Pulmonary artery endothelial cell (primary cell): ENCODE measurements at places on chromosomes 6 and 20.

DNA sequence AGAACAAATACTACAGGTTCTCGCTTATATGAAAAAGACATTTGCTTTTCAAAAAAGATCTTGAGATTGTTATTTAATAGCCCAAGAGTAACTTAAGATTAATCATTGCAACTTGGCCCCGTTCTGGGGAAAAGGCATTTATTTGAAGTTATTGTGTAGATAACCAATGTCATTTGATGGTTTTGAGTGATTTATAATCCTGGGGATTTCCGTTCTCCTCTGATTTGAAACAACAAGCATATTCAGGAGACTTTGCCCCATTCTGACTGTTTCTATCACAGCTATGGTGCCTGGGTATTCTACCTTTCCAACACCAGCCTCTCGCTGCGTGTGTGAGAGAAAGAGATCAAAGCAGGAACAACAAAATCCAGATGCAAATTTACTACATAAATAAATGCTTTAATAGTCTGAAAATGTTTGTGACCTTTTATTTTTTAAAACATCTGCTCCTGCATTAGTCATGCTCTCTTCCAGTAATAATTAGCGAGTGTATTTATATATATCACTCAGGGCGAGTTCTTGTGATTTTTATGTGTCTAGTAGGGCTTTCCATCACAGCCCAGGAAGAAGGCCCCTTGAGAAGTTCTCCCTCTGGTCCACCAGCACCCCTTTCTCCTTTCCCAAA is 197.9 kb upstream of the FOXQ1 start:
- no peak for DNase-seq

DNA sequence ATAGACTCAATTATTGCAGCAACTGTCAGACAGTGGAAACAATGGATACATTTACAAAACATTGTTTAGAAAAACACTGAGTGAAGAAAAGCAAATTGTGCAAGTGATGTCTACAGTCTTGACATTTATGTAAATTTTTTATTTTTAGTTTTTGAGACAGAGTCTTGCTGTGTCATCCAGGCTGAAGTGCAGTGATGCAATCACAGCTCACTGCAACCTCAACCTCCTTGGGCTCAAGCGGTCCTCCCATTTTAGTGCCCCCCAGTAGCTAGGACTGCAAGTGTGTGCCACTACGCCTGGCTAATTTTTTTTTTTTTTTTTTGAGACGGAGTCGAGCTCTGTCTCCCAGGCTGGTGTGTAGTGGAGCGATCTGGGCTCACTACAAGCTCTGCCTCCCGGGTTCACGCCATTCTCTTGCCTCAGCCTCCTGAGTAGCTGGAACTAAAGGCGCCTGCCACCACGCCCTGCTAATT is 9.7 kb downstream of the CNBD2 start:
- no peak for DNase-seq

GRCh38 chr6:163164175-163164900 is 250.2 kb upstream of the QKI start:
- no peak for DNase-seq

DNA sequence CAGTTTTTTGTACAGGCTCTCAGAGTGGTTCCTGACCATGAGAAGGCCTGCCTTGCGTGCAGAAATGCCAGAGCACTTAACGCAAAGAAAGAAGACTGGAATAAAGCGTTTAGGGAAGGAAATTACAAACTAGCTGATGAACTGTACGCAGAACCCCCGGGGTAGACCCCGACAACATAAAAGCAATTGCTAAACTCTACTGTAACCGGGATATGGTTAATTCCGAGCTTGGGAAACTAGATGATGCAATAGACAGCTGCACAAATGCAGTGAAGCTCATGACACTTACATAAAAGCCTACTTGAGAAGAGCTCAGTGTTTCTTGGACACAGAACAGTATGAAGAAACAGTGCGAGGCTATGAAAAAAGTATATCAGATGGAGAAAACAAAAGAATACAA is 35.7 kb downstream of the CITED2 start:
- DNase-seq, result no peak

GRCh38 chr6:63685446-63686379 is 50.1 kb downstream of the PHF3 start:
- DNase-seq, result no peak

- no peak for DNase-seq
Measured at GRCh38 chr6:166167801-166168615, at the start of gene TBXT. TSS of gene TBXT (minus strand) at chr6:166167851. CDS start at chr6:166167591, 260 bp downstream.

DNA sequence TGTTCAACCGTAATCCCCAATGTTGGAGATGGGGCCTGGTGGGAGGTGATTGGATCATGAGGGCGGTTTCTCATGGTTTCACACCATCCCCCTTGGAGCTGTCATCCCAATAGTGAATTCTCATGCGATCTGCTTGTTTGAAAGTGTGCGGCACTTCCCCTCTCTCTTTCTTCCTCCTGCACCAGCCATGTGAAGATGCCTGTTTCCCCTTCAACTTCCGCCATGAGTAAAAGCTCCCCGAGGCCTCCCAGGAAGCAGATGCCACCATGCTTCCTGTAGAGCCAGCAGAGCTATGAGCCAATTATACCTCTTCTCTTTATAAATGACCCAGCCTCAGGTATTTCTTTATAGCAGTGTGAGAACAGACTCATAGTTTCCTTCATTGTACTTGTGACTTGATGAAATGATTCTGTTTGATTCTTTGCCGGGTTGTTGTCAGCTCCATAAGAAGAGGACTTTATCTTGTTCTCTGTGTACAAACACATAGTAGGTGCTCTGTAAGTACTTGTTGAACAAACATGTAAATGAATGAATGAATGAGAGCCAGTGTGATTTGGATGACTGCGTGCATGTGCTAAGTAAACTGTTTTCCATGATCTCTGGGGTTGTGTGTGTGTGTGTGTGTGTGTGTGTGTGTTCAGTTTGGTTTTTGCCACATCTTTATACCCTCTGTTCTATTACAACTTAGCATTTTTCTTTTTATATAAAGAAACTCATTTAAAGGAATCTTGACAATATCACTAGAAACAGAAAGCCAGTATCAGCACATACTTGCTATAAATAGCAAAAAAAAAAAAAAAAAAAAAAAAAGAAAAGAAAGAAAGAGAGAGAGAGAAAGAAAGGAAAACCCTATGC is 22.5 kb upstream of the PTGIS start:
- DNase-seq, result no peak

- DNase-seq, result no peak
Measured at GRCh38 chr6:25921525-25922203, 8.8 kb downstream of the SLC17A2 start.

GRCh38 chr20:61611401-61612180 is 359.5 kb downstream of the CDH4 start:
- no peak for DNase-seq

DNA sequence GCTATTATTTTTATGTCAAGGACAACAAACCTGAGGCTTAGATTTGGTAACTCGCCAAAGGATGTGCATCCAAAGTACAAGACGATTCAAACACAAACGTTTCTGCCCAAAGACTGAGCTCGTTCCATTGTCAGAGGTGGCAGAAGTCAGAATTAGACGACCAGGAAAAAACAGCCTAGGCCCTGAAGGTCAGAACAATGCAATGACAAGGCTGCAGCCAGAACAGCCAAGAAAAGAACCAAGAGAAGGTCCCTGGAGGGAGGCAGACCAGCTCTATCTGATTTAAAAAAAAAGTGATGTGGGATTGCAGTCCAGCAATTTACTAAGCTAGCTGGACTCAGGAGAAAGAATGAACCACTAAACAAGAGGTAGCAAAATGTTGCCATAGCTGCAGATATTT is 54.2 kb downstream of the NCOA7 start:
- DNase-seq, result no peak

- no peak for DNase-seq
Measured at GRCh38 chr6:85068221-85068620, 303.8 kb upstream of the TBX18 start.

DNA sequence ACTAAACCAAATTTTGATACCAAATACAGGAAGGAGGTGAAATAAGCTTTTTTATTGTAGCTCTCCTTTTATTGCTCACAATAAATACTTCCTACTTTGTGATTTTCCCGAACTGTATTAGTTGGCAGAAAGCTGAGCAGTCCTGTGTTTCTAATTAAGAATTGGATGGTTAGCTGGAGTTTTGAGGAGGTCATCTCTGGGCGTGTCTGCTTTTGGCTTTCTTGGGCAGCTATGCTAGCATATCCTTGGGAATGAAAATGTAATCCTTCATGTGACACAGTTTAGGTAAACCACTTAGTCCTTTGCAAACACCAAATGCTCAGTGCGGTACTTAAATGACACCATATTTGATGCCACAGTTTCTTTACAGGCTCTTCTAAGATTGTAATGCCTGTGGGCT is 67.5 kb downstream of the MTHFD1L start:
- DNase-seq, result no peak

DNA sequence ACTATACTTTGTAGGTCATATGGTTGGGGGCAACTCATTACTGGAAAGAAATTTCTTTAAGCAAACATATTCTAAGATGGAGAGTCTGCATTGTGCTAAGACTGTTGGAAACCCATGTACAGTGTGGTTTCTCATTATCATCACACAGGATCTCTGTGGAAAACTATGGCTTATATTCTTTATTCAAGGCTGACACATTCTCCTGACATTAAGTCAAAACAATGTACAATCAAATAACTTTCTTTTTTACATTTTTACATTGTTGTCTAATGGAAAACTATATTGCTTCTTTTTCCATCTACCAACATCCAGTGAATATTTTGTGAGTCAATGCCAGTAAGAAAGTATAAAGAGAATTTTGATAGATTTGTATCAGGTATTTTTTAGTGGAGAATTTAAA is 417.6 kb downstream of the GRIK2 start:
- no peak for DNase-seq

DNA sequence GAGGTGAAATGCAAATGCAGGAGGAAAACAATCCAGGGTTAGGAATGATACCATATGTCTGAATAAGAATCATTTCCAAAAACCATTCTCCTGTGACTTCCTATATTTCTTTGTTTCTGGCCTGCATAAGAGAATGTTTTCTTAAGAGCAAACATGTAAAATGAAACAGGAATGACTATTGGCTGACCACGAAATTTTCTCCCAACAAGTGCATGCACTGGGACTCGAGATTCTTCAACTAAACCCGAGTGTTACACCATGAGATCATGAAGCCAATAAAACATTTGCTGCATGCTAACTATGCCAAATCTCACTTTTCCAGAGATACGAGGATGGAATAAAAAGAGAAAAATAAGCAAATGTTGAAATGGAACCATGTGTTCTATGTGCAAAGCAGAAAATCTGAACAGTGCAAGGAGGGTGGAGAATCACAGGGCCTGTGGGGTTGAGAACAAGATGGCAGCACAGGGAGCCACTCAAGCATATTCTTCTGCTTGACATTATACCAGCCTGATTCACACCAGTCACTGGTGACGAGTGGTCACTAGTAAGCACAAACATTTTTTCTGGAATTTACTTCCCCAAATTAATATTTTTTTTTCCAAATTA is 212.2 kb upstream of the FOXA2 start:
- DNase-seq, result no peak

DNA sequence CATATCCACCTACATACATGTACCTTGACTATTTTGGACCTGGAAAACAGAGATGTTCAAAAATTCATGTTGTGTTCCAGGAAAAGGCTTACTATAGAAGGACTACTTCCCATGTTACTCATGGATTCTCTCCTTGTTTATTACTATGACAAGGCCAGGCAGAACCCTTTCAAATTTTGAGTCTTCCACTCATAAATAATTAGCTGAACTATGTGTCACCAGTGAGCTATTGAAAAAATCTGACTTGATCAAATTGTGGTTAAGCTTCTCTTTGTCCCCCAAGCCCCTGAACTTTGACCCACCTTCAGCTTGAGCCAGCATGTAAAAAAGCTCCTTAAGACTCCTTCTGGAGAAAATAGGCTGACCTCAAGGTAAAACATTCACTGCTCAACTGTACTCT is 1142.8 kb upstream of the EYS start:
- DNase-seq, result no peak

DNA sequence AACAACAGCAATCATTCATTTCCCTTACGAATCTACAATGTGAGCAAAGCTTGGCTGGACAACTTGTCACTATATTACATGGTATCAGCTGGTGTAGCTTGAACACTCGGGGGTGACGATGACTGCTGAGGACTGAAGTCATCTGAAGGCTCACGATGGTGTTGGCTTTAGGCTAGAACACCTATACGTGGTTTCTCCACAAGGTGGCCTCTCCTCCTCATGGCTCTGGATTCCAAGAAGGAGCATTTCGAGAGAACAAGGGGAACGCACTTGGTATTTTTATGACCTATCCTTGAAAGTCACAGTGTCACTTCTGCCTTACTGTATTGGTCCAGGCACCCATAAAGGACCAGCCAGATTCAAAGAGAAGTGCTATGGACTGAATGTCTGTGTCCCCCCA is 37.5 kb upstream of the ADGRF1 start:
- DNase-seq, result no peak

GRCh38 chr20:62337558-62338293 is 29.4 kb downstream of the LAMA5 start:
- DNase-seq, result no peak

DNA sequence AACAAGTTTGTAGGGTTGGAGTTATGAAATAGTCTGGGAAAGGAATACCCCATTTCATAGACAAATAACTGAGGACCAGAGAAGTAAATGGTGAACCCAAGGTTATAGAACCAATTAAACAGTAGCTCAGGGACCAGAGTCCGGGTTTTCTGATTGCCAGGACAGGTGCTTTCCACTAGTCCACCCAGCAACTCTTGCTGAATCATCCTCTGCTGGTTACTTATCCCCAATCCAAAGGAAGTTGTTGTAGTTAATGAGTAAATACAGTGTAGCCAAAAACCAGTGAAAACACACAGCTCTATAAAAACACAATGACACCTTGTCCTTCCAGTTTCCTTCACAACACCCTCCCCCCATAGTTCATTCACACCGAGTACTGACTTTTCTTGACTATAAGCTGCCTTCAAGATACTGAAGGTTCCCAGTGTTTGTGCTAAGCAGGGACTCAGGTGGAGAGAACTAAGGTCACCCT is 766 bp upstream of the TINAG start:
- DNase-seq, result no peak

- no peak for DNase-seq
Measured at GRCh38 chr20:59839400-59839799, 94.0 kb downstream of the SYCP2 start.

- DNase-seq, result no peak
Measured at GRCh38 chr6:169527306-169527705, 174.5 kb downstream of the WDR27 start.

GRCh38 chr6:135644394-135644793 is 146.9 kb upstream of the AHI1 start:
- DNase-seq, result no peak

GRCh38 chr6:49649988-49650387 is 13.3 kb upstream of the RHAG start:
- DNase-seq, result no peak
